ENCODE measurements at places on chromosomes 3 and 15.

DNA sequence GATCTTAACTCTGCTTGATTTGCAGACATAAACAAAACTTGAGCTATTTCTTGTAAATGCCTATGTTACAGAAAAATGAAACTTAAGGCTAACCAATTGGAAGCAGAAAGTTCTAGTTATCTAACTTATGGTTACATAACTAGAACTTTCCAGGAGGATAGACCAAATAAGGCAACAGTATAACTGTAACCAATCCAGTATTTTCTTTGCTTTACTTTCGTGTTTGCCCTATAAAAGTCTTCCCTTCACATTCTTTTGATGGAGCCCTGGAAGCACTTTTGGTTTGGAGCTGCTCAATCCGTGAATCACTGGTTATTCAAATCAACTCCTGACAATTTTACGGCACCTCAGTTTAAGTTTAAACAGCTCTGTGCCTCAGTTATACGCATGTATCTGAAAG lies 164.6 kb downstream of the SUCLG2 start:
- no peak for DNase-seq

DNA sequence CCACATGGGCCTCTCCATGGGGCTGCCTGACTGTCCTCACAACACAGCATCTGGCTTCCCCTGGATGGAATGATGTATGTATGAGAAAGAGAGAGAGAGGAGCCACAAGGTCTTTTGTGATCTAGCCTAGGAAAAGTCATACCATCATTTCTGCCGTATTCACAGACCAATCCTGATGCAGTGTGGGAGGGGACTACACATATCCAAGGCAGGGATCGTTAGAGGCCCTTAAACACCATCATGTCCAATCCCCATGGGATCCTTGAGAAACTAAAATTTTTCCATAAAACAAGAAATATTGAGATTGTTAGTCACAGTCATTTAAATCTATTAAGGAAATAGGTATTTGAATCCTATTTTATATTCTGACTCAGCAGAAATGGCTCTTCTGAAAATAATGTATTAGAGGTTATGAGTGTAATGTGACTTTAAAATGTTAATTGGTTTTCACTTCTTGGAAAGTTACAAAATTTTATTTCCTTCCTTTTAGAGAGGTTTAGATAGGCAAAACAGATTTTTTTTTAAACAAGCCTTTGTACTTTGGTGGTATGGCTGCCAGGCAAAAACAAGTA lies 65.1 kb upstream of the TSC22D2 start:
- no peak for DNase-seq

- DNase-seq = no peak
Observed at GRCh38 chr3:16801698-16802097, 83.1 kb upstream of the PLCL2 start.

GRCh38 chr15:75201616-75202250 lies at the start of gene C15orf39:
Gene C15orf39, plus strand, starts transcription at chr15:75201882. Its CDS starts 4,167 bp downstream, at chr15:75206049.
- peak; percentile 92 for DNase-seq

- DNase-seq = no peak
Observed at GRCh38 chr3:140931016-140931454, 10.6 kb upstream of the SLC25A36 start.

GRCh38 chr3:128335621-128336296 lies 130.9 kb downstream of the DNAJB8 start:
- no peak for DNase-seq

- peak; percentile 39 for DNase-seq
Observed at GRCh38 chr15:59687836-59688235, 1.3 kb downstream of the BNIP2 start.

- DNase-seq = no peak
Observed at GRCh38 chr15:70234256-70234905, 136.7 kb upstream of the TLE3 start.

DNA sequence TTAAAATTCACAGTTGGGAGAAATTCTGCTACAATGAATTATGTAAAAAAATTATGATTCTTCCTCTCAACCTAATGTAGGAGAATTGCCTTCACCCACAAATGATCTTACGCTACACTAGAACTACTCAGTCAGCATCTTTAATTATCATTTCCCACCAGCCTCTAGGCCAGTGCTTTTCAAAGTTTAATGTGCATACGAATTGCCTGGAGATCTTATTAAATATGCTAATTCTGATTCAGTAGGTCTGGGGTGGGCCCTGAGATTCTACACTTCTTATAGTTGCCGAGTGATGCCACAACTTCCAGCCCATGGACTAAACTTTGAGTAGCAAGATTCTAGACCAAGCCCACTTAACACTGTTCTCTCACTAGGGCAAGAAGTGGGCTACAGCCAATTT lies 236.9 kb upstream of the ICE2 start:
- DNase-seq = no peak

GRCh38 chr15:33629647-33630046 lies 318.9 kb downstream of the RYR3 start:
- DNase-seq = no peak

DNA sequence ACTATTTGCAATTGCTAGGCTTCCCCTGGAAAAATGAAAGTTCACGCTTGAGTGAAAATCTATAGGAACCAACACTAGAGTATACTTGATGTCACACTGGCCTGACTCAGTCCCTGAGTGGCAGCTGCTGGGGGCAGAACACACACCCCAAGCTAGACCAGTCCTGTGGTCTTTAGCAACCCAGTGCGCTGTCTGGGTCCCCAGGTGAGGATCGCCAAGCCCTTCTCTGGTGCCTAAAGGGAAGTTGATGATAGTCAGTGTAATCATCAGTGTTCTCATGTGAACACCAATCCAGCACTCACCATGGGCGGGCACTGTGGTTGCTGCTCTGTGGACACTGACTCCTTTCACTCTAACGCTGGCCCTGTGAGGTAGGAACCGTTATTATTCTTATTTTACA lies 11.2 kb downstream of the ALDH1A3 start:
- DNase-seq = no peak

DNA sequence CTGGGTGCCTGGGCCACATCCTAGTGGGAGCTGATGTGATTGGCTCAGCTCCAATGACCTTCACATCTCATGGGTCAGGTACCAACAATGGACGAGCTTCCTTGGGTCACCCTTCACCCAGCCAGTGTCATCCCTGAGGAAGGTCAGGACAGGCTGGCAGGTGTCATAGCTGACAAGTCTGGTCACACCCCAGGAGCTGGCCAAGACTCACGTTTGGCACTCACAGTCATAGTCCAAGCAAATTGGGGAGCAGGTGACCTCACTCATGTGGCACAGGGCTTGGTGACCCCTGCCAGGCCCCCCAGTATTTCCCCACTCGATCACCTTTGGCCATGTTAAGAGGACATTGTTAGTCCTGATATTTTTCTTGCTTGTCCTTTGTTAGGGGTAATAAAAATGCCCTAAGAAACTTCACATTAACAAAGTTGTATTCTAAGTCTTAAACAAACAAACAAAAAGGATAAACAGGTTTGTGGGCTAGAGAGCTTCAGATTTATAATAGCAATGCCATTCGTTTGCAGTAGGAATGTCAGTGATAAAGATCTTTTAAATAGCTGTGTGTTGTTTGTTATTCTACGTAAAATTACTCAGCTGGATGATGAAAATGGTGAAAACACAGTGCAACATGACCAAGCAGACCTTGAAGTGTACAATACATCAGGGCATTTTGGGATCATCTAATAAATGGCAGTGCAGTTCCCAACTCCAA lies 79.5 kb upstream of the POMGNT2 start:
- DNase-seq = no peak

DNA sequence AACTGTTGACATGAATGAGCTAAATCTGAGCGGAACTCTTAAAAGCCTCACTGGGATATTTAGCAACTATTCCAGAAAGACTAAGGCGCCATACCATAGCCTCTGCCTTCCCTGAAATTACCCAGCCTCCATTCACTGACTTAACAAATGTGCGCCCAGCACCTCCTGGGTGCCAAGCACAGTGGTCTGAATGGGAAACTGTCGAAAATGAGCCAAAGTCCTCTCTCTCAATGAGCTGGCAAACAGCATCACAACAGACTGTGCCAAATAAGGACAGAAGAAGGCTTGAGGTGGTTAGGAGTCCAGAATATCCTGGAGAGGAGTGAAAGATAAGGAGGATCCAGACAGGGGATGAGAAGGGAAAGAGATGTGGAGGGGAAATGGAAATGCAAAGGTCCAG lies 332.4 kb downstream of the MAGI1 start:
- DNase-seq = no peak

- no peak for DNase-seq
Observed at GRCh38 chr15:61115679-61116078, 113.4 kb downstream of the RORA start.

GRCh38 chr3:14295801-14296200 lies 106.6 kb upstream of the SLC6A6 start:
- DNase-seq = no peak

GRCh38 chr3:29285471-29286071 lies 4.7 kb downstream of the RBMS3 start:
- DNase-seq = no peak

DNA sequence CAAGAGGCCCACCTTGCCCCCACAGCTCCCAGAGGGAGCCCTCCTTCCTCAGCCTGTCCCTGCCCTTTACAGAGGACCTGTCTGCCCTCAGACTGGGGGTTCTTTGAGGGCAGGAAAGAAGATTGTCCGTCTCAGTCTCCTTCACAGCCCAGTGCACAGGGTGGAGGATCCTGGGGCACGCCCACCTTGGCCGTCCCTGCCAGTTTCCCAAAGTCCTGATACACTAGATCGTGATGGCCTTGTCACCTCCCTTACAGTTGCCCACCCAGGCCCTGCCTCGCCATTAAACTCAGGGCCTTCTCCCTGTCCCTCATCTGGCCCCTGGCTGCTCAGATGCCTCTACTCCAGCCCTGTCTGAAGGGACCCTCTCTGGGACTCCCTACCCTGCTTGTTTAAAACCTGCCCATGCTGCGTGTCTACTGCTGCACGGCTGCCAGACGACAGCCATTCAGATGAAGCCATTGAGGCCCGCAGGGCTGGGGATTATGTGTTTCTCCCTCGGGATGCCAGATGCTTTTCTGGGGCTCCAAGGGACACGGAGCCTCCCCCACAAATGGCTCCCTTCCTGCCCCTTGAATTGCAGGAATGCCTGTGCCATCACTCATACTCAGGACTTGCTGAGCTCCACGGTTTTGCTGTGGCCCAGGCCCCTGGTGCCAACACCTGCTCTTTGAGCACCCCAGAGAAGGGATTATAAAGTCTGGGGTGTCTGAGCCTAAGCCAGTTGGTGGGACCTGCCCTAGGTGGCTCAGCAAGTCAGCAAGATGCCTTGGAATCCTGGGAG lies 27.8 kb downstream of the ACSBG1 start:
- no peak for DNase-seq

- DNase-seq = peak; percentile 91
Observed at GRCh38 chr15:80059786-80060355, 395 bp downstream of the ZFAND6 start.

- no peak for DNase-seq
Observed at GRCh38 chr3:168736202-168736601, 640.5 kb upstream of the GOLIM4 start.

- DNase-seq = no peak
Observed at GRCh38 chr3:21509731-21510470, 241.1 kb downstream of the ZNF385D start.

DNA sequence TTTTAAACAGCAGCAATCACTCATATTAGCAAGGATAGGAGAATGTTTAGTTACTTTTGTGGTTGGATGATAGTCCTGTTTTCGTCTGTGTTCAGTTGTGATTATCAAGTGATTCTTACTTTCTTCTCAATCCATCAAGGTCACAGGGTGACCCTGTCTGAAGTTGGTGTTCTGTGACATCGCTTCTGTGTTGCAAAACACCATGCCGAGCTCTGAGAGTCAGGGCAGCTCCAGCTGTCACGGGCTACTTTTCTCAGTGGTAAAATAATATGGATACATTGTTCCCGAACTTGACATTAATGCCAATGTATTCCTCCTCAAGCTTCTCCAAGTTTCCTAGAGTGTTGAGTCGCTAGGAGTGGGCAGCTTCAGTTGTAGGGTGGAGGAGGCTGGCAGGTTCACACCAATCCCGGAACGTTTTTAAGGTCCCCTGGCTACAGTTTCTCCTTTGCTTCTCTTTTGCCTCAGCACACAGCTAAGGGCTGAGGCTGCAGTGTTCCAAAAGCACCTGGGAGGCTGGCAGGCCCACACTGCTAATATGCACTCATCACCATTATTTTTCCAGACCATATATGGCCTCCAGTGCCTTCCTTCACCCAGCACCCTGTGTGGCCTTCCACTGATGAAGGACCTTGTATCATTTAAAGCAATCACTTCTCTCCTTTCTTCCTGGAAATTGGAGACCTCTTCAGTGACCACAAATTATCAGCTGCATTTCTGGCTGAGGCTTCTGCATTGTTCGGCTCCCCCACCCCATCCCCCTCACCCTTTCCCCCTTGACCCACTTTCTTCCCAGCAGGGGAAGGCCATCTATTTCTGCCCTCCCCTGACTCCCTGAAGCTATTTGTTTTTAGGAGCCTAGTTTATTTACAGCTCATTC lies 25.8 kb downstream of the COLQ start:
- no peak for DNase-seq

DNA sequence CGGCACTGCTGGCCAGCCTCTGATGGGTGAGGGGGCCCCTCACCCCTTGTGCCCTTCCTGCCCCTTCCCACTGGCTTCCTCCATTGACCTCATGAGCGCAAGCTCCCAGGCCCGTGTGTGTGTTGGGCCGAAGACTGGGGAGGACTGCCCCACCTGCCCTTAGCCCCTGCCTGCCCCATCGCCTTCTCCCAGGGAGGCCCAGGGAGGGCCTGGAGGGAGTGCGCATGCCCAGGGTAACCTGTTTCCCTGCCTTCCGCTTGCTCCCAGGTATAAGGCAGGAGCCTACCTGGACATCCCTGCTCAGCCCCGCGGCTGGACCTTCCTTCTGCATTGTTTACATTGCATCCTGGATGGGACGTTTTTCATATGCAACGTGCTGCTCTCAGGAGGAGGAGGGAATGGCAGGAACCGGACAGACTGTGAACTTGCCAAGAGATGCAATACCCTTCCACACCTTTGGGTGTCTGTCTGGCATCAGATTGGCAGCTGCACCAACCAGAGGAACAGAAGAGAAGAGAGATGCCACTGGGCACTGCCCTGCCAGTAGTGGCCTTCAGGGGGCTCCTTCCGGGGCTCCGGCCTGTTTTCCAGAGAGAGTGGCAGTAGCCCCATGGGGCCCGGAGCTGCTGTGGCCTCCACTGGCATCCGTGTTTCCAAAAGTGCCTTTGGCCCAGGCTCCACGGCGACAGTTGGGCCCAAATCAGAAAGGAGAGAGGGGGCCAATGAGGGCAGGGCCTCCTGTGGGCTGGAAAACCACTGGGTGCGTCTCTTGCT lies 8.8 kb downstream of the DLL4 start:
- DNase-seq = no peak

- no peak for DNase-seq
Observed at GRCh38 chr15:44129911-44130310, 65.2 kb downstream of the FRMD5 start.

- DNase-seq = no peak
Observed at GRCh38 chr3:117873249-117873600, 1161.4 kb downstream of the IGSF11 start.

- DNase-seq = no peak
Observed at GRCh38 chr3:95044101-95044500, 981.2 kb downstream of the NSUN3 start.

Measured in K562 (cell line).